ENCODE measurements at places on chromosomes 2 and 18.

DNA sequence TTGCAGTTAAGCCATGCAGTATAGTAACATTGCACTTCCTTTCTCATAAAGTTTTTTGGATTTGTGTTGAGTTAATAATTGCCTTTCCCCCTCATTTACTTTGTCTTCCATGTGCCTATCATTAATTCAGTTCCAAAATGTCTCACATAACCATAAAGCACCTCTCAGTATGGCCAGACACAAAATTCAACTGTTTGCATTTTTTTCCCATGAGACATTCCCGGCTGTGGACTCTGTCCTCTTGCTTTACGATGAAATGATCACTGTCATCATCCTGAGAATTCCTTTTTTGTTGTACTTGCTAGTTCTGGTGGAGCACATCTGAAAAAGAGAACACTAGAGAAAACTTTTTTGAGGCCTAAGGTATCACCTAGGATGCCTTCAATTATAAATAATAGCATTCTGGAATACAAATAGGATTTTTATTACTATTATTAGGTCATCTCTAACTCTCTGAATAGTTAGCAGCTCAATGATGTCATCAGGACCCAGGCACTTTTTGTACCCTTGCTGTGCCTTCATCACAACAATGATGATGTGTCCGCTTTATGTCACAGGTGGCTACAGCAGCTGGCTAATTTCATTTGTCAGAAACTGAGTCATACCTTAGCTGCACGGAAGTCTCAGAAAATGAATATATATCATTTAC, 8.5 kb upstream of the ATP8B1 start:
- DNase-seq, result no peak

GRCh38 chr2:223585666-223586065, 16.5 kb downstream of the SCG2 start:
- DNase-seq, result no peak

- DNase-seq, result no peak
Measured at GRCh38 chr2:128341621-128342020, 23.0 kb upstream of the HS6ST1 start.

GRCh38 chr2:72579591-72580180, 246.1 kb downstream of the EXOC6B start:
- no peak for DNase-seq

DNA sequence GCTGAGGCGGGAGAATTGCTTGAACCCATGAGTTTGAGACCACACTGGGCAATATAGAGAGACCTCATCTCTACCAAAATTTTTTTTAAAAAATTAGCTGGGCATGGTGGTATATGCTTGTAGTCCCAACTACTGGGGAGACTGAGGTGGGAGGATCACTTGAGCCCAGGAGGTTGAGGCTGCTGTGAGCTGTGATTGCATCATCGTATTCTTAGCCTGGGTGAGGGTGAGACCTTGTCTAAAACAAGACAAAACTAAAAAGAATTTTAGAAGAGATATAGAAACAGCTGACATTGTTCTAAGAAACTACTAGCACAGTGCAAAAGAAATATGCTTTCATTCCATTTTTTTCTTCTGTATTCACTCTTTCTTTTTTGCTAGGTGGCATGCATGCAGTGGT, 298.4 kb downstream of the NYAP2 start:
- DNase-seq, result no peak
